Activated naive CD4-positive, alpha-beta T cell treated with Interleukin-2 at 50 U/mL for 16 hours (primary cell): ENCODE measurements at places on chromosomes 16 and 17.
A peak's percentile ranks its signal among the peaks of the same experiment; 100 is the strongest.

DNA sequence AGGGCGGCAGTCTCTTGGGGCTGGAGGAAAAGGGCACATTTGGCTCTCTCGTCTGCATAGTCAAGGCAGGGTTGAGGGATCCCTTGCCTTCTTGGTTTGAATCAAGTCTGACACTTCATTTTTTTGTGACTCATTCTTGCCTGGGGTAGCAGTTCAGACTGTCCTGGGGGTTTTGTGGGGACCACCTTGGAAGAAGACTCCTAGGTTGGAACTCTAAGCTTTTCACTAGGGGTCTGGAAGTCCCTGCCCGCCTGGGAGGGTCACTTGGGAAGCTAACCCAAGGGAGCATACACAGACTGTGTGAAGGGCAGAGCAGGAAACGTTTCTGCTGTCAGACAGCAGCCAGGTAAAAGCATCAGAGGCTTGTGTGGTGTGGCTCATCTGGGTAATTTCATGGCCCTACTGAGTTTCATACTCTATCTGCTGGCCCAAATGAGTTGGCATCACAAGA lies 11.3 kb downstream of the YPEL2 start:
- peak; percentile 29 for DNase-seq

DNA sequence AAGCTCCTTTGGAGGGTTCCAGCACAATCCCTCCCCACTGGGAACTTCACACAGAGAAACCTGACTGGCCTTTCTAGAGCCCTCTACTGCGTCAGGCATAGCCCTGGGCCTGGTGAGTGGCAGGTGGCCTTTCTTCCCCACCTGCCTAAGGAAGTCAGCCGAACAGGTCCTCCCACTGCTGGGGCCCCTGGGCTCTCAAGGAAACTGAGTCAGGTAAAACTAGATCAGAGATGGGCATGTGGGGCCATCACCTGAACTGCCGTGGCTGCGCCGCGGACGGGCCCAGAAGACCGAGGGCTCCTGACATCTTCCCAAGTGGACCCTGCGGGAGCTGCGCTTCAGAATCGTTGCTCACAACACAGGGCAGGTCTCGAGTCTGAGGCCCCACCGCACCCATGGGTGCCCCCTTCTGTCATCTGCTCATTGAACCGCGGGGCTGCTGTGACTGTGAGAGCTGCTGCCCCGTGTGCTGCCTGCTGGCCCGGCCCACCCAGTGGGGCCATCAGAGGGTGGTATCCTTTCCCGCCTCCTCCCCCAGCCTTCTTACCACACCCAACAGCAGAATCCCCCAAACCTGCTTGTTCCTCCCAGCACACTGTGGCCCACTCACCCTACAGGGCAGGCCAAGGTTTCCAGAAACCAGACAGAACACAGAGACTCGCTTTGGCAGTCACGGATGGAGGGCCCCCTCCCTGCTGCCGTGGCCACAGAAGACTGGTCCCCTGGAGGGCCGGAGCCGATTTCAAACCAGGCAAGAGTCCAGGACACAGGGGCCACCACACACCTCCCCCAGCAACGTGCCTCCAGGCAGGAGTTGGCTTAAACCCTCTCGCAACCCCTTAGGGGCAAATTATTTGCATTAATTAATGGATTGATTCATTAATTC lies 81.1 kb downstream of the TBC1D16 start:
- DNase-seq, result no peak

DNA sequence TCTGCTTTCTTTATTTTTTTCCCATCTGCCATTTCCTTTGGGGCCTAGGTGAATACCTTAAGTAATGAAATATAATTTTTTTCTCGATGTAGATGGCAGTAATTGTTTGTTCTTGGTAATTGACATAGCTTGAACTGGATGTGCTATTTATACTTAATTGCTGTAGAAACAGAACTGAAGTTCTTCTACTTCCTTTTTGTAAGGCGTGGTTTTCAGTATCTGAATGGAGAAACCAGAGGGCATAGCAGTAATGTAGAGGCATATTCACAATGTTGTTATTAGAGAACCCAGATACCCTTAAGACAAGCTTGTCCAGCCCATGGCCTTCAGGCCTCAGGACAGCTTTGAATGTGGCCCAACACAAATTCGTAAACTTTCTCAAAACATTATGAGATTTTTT lies 16.4 kb downstream of the ATP6V0A1 start:
- DNase-seq, result no peak

- DNase-seq, result no peak
These were observed 28.2 kb downstream of the AXIN2 start for GRCh38 chr17:65533056-65533745.

DNA sequence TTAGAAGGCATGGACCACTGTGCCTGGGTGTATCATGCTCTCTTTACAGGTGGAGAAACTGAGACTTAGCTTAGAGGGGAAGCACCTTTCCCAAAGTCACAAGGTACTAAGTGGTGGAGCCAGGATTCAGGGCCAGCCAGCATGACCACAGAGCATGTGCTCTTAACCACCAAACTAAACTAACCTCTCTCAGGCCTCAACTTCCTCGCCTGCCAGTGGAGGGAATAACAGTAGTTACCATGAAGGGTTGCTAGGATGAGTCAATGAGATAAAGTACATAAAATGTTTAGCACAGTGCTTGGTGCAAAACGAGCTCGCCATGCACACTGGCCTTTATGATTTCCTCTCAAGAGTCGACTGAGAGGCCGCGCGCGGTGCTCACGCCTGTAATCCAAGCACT lies 6.4 kb upstream of the MYO1C start:
- no peak for DNase-seq

DNA sequence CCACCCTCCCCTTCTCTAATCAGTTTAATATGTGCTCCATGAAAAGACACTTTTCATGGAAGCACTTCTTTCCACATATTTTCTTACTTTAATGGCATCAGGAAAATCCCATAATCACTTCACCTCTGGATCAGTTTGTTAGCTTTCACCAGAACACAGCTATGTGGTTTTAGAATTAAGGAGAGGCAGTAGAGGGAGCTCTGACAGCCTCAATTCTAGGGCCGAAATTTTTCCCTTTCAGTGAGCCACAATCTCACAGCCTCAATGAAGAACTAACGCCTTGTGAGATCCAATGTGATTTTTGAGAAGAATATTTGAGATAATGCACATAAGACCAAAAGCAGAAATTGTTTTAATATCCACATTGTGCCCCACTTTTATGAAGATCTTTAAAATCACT lies 1494.0 kb upstream of the CDH8 start:
- DNase-seq, result no peak

DNA sequence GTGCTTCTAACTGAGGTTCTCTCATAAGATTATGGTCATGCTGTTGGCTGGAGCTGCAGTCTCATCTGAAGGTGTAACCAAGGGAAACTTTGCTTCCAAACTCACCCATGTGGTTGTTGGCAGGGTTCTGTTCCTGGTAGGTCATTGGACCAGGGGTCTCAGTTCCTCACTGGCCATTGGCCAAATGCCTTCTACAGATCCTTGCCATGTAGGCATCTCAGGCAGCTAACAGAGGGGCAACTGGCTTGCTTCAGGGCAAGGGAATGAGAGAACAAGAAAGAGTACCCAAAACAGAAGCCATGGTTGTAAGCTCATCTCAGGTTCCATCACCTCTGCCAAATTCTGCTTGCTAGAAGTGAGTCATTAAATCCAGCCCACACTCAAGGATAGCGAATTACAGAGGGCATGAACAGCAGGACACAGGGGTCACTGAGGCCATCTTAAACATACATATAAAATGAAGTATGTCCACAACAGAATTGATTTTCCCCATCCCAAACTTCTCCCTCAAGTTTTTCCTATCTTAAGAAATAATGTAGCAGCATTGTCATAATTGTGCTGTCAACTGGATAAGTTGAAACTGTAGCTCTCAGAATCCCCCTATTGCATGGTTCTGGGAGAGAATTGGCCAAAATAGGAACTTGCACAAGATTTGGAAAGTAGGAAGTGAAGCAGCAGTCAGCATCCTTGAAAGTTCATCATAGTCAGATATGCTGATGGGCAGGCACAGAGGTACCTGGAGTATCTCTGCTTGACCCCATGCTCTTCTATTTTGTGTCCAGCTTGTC lies 42.4 kb upstream of the CES5A start:
- DNase-seq, result no peak
